Astrocyte of the spinal cord (primary cell): ENCODE measurements at places on chromosomes 6 and 20.

- peak; percentile 81 for DNase-seq
Observed at GRCh38 chr6:127518710-127519468, at the start of gene MTCL3. TSS of gene MTCL3 (minus strand) at chr6:127519335.

- no peak for DNase-seq
Observed at GRCh38 chr6:33828452-33828763, 24.6 kb upstream of the MLN start.

DNA sequence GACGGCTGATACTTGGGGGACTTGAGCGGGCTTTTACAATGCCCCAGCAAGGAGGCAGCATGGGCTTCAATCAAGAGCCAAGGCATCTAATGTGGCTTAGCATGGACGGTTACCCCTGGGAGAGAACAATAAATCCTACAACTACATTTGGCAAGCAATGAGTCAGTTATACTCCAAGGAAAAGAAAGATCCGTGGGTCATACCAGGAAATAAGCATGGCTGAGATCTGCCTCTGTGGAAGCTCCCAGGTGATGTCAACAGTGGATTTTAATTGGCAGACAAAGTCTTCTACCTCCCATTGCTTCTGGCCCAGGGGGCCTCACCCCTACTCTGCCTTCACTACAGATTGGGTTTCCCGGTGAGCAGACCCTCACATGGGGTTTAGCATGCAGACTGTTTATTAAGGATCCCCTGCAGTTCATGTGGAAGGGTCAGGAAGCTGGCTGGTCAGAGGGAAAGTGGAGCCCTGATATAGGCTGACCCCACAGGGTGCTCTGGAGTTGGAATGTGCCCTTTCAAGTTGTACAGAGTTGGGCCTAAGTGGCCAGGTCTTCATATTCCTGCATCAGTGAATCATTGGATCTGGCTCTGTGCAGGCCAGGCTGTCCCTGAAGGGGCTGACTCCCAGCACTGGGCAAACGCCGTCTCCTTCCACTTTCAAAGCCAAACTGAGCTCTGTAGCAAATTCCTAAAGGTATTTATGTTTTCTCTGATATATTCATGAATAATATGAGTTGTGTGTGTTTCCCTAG is 91.3 kb upstream of the GGTLC1 start:
- no peak for DNase-seq

DNA sequence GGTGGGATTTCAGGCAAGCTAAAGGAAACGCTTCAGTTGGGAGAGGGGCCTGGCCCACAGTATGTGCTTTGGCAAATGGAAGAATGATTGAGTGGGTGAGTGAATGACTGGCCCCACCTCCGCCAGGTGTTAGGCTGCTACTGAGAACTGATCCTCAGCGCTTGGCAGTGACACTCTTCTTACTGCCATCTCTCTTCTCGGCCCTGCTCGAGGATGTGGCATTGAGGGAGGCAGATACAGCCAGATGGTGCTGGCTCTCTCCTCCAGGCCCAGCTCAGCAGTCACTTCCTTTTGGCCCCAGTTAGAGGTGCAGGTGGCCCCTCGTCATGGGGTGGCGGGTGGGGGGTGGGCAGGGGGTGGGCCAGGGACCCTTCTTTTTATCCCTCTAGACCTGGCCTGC is 38.9 kb upstream of the KCNK5 start:
- DNase-seq, result no peak

- DNase-seq, result peak; percentile 42
Observed at GRCh38 chr20:4726710-4727397, 5.1 kb downstream of the PRND start.

- no peak for DNase-seq
Observed at GRCh38 chr6:143544011-143544696, 32.6 kb upstream of the FUCA2 start.

GRCh38 chr20:5820738-5821137 is 70.5 kb downstream of the SHLD1 start:
- no peak for DNase-seq

- peak; percentile 71 for DNase-seq
Observed at GRCh38 chr6:7978736-7979135, 68.1 kb upstream of the TXNDC5 start.

DNA sequence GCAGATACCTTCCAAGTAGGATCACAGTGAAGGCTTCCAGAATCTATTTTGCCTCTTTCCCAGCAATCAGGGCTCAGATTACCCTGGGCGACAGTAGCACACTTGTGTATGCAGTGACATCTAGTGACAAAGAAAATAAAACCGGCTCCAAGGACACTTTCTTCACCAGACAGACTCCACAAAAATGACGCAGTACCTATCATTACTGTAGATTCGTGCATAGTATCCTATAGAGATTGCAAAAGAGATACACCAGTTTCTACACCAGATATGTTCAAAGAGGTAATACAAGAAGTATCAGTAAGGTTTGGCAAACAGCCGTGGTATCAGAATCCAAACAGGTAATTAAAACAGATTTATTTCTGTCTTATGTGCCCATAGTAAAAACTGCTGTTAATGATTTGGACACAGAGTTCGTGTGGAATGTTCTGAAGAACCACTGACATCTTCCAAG is 600.4 kb upstream of the JAG1 start:
- peak; percentile 67 for DNase-seq

DNA sequence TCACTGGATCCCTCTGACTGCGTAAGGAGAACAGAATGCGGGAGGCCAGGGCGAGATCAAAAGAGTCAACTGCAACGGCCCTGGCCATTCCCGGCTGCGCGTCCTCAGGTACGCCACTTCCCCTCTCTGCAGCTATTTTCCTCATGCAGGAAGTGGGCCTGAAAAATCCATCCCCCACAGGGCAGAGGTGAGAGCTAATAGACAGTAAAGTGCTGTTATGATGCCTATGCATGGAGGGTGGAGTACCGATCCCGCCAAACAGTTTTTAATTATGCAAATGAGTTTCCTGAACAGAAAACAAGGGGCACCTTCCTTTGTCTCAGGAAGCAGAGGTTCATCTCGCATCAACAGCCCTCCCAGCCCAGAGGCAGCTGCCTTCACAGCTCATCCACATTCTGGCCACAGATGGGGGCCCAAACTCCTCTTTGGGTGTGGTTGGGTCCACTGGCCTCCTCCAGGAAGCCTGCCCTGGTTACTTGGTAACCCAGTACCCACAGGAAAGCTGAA is 9.3 kb downstream of the PREX1 start:
- DNase-seq, result no peak

DNA sequence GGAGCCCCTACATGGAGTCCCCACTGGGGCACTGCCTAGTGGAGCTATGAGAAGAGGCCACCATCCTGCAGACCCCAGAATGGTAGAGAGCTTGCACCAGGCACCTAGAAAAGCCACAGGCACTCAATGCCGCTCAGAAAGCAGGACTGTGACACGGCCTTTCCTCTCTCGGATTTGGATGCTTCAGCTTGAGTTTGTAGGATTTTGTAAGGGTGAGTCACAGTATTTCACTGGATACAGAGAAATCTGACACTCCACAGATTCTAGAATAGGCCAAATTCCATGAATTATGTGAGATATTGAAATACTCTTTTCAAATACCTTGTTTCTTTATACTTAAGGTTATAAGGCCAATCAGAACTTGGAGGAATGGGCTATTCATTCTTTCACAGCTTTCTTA is 424.5 kb downstream of the HTR1B start:
- peak; percentile 66 for DNase-seq

GRCh38 chr20:59987135-59987534 is 28.9 kb downstream of the CDH26 start:
- no peak for DNase-seq

- DNase-seq, result no peak
Observed at GRCh38 chr6:35668744-35669450, 19.8 kb downstream of the FKBP5 start.

DNA sequence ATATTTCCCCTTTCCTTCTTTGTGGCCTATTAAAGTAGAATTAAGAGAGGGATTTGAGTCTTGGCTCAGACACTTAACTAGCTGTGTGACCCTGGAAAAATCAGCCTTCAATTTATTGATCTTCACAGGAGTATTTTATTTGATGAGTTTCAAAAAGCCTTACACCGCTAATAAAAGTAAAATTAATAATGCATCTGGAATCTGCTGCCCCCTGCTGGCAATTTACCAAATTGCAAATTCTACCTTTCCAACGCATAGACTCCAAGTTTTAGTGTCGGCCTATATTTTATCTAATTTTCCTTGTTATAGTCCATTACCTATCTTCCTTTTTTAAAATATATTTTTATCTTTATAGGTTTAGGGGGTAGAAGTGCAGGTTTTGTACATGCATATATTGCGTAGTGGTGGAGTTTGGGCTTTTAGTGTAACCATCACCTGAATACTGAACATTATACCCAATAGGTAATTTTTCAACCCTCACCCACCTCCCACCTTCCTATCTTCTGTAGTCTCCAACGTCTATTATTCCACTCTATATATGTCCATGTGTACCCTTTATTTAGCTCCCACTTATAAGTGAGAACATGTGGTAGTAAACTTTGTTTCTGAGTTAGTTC is 46.3 kb downstream of the GOPC start:
- peak; percentile 55 for DNase-seq

DNA sequence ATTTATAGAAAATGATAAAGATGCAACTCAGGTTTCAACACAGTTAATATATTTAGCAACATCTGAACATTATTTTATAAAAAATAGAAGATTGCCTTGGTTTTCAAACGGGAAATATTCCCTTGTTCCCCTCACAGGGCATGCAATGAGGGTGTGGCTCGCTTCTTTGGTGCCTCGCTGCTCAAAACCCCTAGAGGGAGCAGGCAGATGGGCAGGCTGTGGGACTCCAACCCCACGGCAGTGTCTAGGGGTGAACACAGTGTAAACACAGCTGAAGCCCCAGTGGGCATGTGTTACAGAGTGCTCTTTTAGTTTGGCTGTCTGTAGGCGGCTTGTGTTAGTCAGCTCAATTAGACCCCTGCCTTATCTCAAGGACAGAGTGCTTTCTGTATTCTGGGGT is 560.8 kb upstream of the IMPG1 start:
- DNase-seq, result no peak

DNA sequence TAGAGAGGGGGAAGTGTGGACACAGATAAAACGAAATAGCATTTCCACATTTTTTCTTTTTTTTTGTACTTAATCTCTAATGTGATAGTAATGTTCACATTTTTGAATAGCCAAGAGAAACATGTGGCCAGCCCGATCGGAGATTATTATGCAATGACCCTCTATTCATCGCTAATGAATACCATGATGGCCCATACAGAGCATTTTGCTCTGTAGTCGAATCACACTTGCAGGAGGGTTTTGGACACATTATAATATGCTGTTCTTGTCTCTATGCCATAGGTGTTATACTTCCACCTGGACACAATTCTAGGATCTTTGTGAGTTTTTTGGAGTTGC is 60.1 kb downstream of the MTHFD1L start:
- no peak for DNase-seq

DNA sequence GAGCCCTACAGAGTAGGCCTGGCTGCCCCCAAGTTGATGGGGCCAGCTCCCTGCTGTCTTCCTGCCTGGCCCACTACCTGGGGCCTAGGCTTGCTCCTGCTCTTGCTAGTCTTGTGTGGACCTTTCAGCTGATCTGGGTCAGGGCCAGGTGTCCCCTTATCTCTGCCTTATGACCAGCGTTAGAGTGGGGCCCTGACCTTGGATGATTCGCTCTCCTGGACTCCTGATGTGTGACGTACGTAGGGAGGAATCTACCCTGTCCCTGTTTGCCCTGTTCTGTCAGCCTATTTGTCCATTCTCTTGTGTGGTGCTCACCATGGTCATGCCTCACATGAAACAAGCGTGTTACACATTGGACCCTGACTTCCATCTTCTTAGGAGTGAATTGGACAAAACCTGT is 571.8 kb downstream of the QKI start:
- DNase-seq, result peak; percentile 32

GRCh38 chr6:121652726-121653623 is 217.5 kb downstream of the GJA1 start:
- peak; percentile 77 for DNase-seq

DNA sequence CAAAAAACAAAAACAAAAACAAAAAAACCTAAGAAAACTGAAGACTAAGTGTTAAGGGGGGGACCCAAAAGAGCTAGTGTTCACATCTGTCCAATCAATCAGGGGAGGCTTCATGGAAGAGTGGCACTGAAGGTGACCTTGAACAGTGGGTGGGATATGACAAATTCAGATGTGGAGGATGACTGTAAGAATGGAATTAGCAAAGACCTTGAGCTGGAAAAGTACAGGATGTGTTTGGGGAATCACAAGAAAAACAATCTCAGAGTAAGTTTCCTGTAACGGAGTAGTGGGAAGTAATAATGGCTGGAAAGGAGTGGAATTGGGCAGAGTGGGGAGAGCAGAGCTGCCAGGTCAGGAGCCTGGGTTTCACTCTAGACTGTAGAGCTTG is 2.9 kb upstream of the IER3 start:
- DNase-seq, result no peak

DNA sequence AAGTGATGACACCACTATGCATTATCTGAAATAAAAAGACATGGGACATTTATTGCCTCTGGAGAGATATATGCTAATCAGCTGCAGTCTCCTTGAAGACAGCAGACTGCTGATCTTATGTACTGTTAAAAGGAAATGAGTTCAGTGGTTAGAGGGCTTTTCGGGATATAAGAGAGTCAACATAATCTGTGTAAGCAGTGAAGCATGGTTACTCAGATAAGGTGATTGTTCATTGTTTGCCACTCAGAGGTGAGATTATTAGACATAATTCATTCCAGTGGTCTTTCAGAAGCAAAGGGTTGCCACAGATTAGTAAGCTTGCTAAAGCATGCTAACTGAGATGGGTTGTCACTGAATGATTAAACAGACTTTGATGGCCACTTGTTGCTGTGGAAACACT is 1450.7 kb upstream of the ADGRB3 start:
- DNase-seq, result no peak

DNA sequence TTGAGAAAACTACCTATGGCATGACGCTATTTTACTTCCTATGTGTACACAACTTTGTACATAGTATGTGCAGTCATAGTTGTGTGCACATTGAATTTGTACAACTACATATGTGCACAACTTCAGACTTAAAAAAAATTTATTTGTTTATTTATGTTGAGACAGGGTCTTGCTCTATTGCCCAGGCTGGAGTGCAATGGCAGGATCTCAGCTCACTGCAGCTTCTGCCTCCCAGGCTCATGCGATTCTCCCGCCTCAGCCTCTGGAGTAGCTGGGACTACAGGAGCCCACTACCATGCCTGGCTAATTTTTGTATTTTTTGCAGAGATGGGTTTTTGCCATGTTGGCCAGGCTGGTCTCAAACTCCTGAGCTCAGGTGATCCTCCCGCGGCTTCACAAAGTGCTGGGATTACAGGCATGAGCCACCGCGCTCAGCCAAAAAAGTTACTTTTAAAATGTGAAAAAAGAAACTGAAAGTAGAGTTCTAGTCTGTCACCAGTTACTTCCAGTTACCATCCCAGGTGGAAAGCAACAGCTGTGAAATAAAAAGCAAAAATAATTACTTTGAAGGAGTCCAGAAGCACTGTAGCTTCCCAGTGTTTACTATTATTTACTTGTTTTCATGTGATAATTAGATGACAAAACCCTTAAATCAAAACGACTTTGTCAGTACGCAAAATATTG is 1.7 kb upstream of the ZKSCAN8 start:
- no peak for DNase-seq

GRCh38 chr6:108626777-108627176 is 66.1 kb downstream of the FOXO3 start:
- DNase-seq, result no peak

GRCh38 chr6:32203426-32204267 is 11.2 kb upstream of the GPSM3 start:
- no peak for DNase-seq
